ENCODE measurements at places on chromosomes 1 and 21.

GRCh38 chr1:16155537-16156410 is at the start of gene EPHA2:
Gene EPHA2 (minus strand): TSS chr1:16156069. CDS start chr1:16155932, 137 bp downstream.
- DNase-seq, result no peak

GRCh38 chr1:231364192-231364591 is 26.1 kb downstream of the SPRTN start:
- no peak for DNase-seq

DNA sequence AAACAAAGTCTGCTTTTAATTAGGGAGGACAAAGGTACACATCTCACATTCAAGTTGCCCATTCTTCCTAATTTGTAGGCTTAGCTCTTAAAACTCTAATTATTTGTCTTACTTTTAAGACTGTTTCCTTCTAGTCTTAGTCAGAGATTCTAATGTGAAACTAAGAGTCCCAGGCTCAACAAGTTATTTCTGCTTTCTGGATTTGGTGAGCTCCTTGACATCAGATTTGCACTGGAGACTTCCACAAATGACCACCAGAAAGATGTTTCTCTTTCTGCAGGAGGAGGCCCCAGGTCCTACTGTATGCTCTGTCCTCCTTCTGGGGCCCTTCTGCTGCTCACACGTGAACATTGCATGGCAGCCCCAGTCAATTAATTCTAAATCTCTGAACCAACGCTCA is 194.2 kb upstream of the JUN start:
- no peak for DNase-seq

DNA sequence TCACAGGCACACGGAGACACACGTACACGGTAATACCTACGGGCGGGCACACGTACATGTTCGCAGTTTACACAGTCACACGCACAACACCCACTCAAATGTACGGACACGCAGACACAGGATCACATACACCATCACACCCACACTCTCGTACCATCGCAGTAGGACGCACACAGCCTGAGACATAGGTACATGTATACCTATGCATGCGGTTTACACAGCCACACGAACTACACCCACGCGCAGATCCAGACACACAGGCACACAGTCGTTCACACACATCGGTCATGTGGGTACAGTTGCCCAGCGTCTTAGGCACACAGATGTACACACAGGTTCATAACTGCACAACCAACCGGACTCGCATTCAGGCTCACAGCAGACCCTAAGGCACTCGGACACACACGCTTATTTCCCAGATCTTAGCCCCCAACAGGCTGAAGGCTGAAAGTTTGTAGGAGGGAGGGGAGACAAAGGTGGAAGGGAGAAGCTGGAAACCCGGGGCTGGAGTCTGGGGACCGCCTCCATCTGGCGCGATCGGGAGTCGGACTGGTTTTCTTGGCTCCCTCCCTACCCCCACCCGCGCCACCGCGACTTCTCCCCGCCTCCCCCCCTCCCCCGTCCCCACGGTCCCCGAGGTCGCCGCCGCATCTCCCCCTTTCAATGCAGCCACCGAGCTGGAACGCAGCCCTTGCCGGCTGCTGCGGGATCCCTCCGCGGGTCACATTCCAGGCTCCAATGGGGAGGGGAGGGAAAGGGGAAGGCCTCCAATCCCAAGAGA is 51.9 kb upstream of the SYNC start:
- DNase-seq, result no peak

- DNase-seq, result no peak
These were observed 4.3 kb downstream of the AGRN start for GRCh38 chr1:1024149-1024770.

DNA sequence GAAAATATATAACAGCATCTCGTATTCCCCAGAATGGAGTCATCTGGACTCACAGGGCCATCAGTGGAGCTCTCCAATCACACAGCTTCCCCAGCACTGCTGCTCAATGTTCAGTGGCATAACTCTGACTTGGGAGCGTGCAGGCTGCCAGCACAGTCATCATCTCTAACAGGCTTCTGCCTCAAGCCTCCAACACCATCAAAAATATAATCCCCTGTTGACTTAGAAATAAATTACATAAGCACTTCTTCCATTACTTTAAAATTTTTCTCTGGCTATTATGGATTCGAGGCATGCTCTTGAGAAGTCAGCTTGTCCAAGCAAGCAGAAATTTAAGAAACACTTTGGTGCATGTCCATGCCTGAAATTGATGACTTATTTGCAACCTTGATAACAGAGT is 6.2 kb downstream of the DUSP23 start:
- no peak for DNase-seq

- DNase-seq, result no peak
These were observed 6.8 kb downstream of the RGS5 start for GRCh38 chr1:163195728-163196448.

DNA sequence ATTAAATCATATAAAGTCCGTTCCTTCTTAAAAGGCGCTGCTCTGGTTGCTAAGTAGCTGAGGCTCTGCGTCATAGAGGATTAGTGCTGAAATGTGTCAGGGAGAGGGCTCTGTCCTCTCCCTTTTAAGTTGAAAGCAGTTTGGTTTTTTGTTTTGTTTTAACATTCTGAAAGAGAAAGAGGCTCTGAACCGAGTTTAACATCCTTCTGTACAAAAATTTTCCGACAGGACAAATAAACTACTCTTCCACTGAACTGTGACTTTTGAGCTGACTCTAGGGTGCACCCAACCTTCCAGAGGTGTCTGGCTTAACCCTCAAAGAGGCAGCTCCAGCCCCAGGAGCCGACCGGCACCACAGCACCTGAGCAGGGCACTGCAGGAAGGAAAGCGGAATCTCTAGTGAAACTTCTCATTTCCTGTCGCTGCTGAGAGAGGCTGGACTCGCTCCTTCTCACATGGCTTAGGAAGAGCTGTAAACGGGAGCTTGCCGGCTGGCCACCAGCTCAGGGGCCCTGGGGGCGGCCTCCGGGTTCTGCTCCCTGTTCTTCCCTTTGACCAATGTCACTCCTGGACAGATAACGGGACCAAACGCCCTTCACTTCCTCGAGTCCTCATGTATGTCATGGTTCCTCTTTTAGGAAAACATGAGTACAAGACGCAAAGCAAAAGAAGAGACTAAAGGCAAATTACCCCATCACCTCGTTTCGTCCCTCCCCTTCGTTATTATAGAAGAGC is 1.2 kb downstream of the VAV3 start:
- DNase-seq, result no peak

GRCh38 chr1:209266590-209267205 is 316.8 kb upstream of the CAMK1G start:
- no peak for DNase-seq

DNA sequence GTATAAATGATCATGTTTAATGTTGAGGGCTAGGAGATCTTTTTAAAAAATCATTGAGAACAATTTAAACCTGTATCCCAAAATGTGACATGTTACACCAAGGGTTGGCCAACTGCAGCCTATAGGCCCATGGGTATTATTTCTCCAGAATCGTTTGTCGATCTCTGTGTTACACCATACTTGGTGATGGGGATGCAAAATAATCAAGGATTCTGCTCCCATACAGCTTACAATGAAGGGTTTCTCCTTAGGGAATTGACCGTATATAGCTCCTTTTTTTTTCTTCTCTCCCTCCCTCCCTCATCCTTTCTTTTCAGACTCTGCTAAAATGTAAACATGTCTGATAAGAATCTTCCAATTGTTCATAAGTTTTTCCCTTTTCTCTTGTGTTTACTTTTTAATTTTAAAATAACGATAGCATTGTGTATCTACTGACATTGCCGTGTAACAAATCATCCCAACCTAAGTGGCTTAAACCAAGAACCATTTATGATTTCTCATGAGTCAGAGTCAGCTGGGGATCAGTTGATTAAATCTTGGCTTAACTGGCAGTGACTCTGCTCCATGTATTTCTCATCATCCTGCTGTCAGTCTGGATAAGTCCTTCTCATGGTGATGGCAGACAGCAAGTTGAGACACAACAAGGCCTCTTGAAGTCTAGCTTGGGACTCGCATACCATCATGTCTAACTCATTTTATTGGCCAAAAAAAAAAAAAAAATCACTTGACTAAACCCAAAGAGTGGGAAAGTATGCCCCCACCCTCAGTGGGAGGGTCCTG is 48.0 kb downstream of the MARK1 start:
- DNase-seq, result no peak

DNA sequence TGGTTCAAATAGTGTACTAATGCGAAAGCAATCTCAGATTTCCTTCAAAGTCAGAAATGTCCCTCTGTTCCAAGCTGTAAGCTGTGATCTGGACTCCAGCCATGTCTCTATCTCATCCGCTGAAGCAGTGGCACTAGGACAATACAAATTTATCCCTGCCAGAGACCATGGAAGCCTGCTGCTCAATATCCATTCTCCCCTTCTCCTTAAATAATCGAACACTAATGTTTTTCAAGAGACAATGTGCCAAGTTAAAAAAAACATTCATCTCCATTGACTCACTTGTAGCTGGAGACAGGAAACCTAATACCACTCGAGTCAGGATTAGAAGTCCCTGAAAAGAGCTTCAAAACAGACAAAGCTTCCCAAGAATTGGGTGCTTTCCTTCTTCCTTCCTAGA is 38.5 kb upstream of the PGBD5 start:
- no peak for DNase-seq

GRCh38 chr1:152007047-152007446 is 13.4 kb upstream of the S100A10 start:
- no peak for DNase-seq

DNA sequence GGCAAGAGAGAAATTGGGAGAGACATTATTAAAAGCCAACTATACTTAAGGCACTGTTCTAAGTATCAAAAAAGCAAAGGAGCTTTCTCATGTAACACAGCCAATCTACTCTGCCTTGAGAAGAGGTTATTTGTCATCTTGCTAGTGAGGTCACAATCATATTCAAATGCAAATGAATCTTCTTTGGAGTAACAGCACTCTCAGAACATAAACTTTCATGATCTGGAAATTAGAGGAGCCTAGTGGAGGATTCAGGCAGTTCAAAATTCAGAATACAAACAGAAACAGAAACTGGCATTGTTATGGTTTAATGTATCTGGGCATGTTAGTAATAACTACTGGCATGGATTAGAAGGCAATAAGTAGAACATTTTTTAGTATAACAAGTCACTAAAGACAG is 57.4 kb downstream of the ARID4B start:
- DNase-seq, result no peak

DNA sequence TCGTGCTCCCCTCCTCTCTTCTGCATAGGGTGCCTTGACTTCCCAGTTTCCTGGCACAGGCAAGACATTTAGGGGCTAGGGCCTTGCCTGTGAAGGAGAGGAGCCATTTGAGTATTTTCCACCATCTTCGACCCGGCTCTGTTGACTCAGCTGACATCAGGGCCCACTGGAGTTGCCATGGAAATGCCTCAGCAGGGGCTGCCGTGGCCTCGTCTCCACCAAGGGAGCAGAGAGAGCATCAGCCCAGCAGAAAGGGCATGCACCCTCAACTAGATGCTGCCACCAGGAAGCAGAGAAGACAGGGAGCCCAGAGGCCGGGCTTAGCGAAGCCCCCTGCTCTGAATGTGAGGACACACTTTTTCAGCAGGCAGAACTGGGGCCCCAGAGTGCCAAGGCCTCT is 101.9 kb upstream of the ACTL8 start:
- no peak for DNase-seq

- DNase-seq, result no peak
These were observed 163.2 kb upstream of the CSF3R start for GRCh38 chr1:36645867-36646266.

GRCh38 chr1:29081201-29081600 is 42.5 kb downstream of the TMEM200B start:
- DNase-seq, result no peak

DNA sequence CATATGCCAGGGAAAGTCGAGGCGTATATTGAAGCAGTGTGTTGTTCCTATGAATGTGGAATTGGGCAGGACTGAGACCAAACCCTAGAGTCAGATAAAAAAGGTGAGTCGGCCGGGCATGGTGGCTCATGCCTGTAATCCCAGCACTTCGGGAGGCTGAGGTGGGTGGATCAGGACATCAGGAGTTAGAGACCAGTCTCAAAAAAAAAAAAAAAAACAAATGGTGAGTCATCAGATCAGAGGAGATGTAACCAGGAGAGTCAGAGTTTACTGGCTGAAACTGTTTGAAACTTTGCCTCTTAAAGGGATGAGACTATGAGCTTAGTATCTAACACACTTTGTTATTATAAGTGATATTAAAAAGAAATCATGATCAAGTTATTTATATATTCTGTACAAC is 26.4 kb upstream of the SYCP1 start:
- peak; percentile 3 for DNase-seq

DNA sequence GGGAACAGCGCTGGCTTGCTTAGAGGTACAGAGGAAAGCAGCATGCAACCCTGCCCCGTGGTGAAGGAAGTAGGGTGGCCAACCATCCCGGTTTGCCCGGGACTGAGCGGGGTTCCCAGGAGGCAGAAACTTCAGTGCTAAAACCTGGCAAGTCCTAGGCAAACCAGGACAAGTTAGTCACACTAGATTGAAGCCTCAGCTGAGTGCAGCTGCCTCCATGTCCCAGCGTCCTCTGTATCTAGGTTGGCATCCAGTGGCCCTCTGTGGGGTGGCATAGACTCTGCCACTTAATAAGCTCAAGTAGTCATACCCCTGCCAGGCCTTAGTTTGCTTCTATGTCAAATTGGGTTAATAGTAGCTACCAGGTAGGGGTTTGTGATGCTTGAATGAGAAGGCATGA is 67.1 kb downstream of the ATP2B4 start:
- DNase-seq, result no peak

DNA sequence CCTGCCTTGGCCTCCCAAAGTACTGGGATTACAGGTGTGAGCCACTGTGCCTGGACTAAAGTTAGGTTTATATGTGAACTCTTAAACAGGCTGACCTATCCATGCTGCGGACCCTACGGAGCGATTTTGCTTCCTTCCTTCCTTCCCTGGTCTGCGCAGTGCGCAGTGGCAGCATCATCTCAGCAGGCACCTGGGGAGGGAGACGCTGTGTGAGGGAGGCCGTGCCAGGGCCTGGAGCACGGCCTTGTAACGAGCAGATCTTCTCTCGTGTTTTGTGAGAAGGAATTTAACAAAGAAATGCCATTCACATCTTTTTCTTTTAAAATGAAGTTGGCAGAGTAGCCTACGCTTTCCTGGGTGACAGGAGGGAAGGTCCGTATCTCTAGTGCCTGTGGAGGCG is 45.8 kb downstream of the PKNOX1 start:
- no peak for DNase-seq
